ENCODE measurements at places on chromosomes 1 and 21.

GRCh38 chr1:61604261-61604660 lies 120.7 kb downstream of the TM2D1 start:
- DNase-seq: no peak

DNA sequence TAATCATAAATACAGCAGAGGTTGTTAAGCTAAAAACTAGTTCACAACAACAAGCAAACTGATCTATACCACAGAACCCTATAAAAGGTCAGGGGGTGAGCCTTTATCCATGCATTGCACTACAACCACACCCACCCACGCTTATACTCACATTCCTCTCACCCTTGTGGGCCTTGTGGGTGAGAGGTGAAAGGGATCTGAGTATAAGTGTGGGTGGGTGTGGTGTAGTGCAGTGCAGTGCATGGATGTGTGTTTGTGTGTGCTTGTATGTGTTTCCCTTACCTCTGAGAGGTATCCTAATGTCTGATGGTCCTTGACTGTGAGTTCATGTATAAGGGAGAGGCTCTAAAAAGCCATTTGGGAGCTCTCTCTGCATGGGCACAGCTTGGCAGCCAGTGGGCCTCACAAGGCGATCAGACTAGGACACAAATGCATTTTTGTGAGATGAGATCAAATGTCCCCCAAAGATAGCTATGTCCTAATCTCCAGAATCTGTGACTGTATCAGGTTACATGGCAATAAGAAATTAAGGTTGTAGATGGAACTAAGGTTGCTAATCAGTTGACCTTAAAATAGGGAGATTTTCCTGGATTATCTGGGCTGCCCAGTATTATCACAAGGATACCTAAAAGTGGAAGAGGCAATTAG lies 95.5 kb upstream of the DPT start:
- DNase-seq: no peak

DNA sequence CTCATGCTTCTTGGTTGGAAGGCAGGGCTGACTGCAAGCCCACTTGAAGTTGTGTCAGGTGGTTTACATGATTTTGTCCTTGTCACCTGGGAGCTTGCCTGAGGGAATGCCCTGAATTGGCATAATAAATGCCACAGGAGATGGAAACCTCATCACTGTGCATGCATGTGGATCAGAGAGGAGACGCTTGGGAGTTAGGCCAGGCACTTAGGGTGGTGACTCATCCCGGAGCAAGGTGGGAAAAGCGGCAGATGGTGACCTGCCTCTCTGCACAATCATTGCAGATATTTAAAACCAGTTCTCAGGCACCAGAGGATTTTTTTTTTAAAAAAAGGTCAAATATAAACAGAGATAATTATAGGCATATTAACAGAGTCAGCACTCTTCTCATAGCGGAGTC lies 202.2 kb upstream of the KIAA0040 start:
- no peak for DNase-seq

- no peak for DNase-seq
These were observed 40.2 kb downstream of the GPR161 start for GRCh38 chr1:168096296-168097165.

DNA sequence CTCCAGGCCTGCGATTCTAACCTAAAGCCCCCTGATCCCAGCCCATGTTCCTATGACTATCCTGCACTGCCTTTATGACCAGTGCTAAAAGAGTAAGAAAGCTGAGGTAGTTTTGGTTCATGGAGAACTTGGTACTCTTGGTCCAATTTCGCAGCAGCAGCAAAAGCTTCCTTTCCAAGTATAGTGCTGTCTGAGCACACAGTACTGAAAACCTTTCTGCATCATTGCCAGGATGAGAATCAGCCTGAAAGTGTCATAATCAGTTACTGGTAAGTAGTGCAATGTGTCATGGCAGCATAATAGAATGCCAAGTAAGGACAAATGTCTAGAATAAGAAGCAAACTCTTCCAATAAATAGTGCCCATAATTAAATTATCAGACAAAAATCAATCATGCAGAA lies 889.6 kb upstream of the ADGRL4 start:
- DNase-seq: no peak

- no peak for DNase-seq
These were observed 86.8 kb downstream of the WLS start for GRCh38 chr1:68145418-68146126.

DNA sequence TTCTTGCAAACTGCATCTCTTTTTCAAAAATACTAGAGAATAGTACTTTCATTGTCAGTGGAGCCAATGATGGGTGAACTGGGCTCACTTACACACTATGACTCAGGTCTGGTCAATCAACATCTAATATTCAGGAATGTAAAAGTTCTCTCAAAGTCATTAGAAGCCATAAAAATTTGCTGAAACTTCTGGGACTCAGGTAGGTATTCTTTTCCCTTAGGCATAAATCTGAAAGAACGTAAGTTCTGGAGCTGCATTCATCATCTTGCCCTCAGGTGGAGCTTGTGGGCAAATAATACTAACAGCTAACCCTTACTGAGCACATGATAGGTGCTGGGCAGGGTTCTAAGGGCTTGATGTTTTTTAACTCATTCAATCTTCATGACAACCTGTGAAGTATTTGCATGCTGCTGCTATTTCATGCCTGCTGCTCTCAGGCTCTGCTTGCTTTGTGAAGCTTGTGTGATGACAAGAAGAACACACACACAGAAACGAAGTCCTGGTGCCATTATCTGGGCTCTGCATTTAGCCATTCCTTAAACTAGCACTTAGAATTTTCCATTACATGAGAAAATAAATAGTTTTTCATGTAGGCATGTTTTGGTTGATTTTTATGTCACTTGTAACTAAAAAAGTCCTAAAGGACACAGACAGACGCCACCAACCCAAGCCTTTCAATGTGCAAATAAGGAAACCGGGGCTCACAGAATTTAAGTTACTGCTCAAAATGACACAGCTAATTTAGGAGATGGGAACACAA lies 394.2 kb upstream of the LYPLAL1 start:
- DNase-seq: no peak

GRCh38 chr21:26177187-26177586 lies 6.6 kb upstream of the APP start:
- DNase-seq: no peak

DNA sequence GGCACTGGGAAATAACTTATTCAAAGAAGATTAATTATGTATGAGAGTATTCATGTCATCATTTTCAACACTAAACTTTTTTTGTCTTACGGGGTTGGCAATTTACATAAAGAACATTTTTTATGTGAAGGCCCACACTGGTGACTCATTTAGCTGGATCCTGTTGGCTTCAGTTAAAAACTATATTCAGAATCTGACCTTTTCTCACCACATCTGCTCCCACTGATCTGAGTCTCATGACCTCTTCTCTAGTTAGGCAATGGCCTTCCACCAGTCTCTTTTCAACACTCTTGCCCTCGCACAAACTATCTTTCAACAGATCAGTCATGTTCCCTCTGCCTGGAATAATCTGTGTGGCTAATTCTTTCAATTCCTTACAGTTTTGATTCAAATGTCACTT lies 53.4 kb downstream of the TMPRSS15 start:
- DNase-seq: no peak

DNA sequence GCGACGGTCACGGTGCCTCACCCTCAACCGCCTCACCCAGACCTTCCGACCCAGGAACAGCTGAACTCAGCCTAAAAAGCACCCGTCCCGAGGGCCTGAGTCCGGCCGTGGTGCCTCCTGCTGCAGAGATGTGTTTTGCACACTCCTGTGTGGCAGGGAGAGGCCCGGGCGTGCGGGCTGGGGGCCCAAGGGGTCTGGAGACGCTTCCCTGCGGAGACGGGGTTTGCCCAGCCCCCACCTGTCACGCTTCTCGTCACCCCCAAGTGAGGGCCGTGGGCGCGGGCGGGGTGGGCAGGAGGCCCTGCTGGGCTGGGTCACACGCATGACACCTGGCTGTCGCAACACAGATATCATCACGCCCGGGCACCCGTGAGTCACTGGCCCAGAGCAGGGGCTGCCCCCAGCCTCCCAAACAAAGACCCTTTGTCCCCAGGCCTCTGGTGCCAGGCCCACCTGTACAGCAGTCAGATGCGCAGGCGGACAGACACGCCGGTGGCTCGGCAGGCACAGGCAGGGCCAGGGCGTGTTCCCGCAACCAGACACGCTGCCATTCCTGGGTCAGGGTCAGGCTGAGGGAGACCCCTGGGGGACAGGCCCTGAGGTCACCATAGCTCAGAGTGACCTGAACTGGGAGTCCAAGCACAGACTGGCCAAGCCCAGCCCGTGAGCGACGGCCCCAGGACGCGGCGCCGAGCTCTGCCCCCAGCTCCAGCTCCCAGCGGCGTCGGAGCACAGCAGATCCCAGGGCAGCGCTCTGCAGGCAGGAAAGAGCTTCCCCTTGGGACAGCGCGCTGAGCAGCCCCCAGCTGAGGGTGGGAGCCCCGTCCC lies 6.1 kb downstream of the B3GALT6 start:
- no peak for DNase-seq

DNA sequence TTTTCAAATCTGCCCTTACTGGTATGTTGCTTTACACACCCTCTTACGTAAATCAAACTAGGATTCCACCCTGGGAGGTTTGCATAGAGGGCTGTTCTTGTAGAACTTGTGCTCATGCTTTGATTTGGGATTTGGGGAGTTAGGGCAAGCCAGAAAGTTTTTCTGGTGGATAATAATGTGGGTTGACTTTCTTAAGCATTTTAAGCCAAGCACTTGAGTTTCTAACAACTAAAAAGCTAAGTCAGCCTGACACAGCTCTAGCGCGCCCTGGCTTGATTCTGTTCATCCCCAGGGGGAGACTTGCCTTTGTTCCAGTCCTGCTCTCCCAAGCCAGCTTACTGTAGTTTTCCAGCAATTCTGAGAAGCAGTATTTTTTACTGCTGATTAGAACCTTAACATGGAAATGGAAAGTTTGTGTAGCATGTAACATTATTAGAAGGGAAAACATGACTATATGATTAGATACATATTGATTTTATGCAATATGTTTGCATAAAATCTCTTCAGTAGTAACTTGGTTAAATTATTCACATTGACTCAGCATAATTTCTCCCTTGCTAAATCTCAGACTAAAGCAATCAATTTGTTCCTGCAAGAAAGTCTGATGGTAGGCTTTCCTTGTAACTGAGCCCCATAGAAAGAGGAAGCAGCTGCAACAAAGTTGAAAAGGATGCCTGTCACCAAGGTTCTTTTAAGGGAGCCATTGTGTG lies 11.0 kb upstream of the PGD start:
- no peak for DNase-seq
